ENCODE measurements at places on chromosomes 6 and 20.

DNA sequence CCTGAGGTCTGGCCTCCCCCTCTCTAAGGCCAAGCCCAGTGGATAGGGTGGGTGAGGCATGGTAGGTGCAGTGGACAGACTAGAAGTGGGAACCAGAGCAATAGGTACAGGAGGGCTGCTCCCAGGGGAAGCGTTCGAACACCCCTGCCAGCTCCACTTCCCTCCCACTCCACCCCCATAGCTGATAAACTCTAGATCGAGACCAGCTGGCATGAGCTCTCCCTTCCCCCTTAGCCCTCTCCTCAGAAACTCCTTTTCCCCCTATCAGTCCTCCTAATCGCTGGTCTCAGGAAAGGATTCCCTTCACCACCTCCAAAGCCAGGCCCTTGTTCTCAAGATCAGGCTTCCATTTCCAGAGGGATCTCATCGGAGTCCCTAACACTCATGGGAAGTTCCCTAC, 6.0 kb upstream of the FAM83C start:
- DNase-seq = no peak

- DNase-seq = no peak
Measured at GRCh38 chr6:113671421-113671820, 185.7 kb upstream of the MARCKS start.

- no peak for DNase-seq
Measured at GRCh38 chr6:119966484-119966883, 616.9 kb upstream of the MAN1A1 start.

DNA sequence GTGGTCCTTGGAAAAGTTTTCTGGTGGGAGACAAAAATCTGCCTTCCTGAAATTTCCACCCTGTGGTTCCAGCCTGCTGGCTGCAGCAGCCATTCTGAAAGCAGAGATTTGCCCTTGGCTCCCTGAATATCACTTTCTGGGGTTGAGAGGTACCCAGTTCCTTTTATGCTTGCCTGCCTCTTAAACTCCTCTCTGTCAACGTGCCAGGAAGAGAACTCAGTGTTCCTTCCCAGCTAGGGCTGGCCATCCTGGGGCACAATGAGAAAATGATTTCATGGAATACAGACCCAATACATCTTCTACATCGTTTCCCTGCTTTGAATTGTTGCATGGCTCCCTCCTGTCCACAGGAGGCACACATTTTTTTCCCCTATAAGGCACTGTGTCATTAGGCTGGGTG, 1.6 kb upstream of the DSN1 start:
- DNase-seq = no peak

DNA sequence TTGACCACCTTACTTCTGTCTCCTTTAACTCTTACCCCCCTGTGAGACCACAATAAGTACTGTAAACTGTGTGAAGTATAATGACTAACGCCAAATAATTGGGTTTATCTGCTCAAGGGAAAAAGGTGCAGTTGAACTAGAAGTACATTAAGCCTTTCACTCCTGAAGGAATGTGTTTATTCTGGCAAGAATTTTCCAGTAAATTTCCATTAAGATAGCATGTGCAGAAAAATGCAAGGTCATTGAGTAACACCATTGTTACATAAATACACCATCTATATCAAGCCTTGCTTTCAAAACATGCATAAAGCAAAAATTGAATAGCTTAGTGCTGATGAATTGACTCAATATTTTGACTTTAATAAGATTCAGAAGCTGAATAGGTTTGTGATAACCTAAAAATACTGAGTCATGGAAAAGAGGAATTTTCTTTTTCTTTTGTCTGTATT, 65.4 kb downstream of the ARHGAP18 start:
- no peak for DNase-seq
